ENCODE measurements at places on chromosomes 3 and 15.

DNA sequence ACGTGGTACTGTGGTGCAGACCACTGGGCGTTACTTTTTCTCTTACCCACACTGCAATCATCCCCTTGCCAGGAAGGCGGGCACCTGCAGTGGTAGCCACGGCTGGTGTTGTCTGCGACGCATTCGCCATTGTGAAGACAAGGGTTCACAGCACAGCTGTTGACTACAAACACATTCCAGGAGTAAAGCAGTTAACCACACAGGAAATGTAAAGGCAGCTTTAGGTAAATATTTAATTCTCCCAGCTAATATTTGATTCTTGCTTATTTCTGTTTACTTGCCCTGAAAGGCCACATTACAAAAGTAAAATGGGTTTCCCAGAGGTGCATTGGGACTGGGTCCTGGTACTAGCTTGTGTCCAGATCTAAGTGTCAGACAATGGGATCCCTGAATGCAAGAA lies 45.4 kb downstream of the HEG1 start:
- no peak for DNase-seq

DNA sequence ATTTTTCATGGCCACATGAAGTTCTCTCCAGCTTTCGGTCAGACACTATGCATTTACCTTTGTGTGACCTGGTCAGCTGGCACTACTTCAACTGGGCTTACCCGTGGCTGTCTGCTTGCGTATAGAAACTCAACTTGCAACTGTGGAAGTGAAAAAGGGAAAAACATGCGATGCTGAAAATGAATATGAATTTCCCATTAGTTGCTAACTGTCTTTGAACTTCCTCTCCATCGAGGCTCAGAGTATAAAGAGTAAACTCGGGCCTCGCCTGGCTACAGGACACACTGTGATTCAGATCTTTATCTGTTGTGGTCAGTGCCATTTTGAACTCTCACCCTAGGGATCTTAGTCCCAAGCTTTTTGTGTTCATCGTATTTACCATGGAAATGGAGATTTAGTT lies 26.8 kb downstream of the NFKBIZ start:
- DNase-seq, result no peak

DNA sequence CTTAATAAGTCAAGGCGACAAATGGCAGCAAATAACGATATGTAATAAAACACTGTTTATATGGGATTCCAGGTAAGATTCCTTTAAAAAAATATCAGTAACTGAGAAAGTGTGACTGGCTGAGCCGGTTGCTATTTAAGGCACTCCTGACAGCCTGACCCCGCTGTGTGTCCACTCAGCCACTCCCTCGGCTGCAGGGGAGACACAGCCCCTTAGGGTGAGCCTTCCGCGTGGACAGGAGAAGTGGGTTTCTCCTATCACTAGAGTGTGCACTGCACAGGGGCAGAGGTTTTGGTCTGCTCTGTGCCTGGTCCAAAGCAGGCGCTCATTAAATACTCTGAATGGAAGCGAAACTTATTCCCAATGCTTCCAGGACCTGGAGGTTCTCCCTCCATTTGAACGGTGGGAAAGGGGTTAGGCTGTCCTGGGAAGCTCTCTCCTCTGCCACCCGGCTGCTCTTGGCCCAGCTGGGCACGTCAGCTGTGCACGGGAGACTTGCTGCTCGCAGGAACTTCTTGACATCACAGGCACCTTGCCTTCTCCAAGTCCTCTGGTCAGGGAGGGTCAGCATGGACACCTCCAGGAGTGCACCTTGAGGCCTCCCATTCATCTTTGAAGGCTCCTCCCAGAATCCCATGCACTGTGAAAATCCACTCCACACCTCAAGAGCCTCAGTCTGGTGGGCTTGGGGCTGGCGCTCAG lies 43.3 kb upstream of the SLCO2A1 start:
- DNase-seq, result no peak

DNA sequence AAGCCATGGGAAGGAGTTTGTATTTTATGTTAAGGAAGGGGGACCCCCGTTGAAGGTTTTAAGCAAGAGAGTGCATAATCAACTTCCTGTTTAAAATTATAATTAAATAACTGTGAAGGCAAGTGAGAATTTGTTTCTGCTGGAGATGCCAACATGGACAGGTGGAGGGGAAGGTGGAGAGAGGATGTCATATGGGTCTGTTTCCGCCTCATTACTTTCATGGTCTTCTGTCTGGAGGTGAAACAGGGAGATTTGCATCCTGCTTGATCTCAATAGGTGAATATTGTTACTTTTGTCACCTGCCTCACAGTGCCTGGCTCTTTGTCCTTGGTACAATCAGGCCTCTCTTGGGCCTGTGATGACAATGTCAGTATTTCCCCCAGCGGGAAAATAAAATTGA lies 300.6 kb upstream of the LMCD1 start:
- no peak for DNase-seq

DNA sequence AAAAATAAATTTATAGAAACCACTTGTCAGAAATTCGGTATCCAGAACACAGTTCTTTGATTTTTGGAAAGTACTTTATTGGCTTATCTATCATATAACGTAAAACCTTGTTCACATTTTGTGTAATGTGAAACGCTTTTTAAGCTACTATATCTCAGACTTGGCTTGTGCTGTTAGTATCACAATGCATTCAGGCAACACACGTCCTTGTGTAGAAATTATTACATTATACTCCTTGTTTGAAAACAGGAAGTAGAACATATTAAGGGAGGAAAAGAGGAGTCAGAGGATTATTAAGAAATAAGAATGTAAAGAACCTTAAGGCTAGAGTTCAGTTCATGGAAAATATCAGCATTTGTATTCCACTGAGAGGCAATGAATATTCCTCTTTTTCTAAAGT lies 1.6 kb downstream of the DNAJC13 start:
- DNase-seq, result no peak

DNA sequence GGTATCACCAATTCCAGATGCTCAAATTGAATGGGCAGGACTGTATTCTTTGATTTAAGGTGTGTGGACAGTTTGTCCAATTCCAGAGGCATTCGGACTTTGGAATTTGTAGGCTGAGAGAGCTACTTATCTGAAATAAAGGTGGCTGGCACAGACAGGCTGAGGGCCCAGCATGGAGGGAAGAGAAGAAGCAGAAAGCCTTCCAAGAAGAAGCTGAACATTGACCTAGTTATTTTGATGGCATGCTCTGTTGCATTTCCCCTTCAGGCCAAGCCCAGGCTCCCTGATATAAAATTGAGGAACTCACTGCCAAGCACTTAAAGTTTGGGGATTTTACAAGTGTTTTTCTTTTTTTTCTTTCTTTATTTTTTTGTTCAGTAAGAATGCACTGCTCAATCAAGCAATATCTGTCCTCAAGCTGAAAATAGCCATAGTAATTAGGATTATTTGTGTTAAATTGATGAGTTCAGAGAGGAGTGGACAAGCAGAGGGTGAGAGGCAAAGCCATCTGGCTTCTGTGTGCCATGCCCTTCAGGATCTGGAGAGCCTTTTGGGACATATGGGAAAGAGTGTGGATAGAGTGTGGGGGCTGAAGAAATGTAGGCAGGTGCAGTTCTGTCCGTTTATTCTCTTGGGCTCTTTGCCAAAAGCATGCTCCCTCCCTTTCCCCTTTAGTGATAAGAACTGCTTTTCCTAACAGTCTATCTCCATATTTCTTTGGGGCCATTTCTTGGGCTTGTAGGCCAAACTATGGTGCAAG lies 148.9 kb downstream of the OXSM start:
- no peak for DNase-seq

GRCh38 chr15:38562278-38562677 lies 2.3 kb downstream of the RASGRP1 start:
- DNase-seq, result no peak

- no peak for DNase-seq
Observed at GRCh38 chr3:25442486-25442885, 14.4 kb downstream of the RARB start.

DNA sequence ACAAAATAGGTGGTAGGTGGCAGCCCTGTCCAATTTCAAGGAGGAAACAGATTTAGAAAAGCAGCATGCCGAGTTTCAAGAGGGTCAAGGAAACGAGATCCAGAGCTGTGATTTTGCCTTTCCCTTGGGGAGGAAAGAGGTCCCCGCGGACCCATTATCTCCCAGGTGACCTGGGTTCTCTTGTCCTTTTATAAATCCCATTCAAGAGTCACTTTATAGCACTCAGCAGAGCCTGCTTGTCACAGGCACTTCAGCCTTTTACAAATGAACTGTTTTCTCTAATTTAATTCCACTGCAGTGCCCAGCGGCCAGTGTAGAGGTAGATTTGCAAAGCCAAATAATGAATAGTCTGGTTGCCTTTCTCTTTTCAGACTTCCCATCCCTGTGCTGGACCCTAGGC lies 99.9 kb downstream of the CD47 start:
- DNase-seq, result no peak

- no peak for DNase-seq
Observed at GRCh38 chr3:38524141-38524739, 28.1 kb downstream of the EXOG start.

GRCh38 chr3:187336322-187336721 lies 31.9 kb upstream of the RTP4 start:
- DNase-seq, result no peak

DNA sequence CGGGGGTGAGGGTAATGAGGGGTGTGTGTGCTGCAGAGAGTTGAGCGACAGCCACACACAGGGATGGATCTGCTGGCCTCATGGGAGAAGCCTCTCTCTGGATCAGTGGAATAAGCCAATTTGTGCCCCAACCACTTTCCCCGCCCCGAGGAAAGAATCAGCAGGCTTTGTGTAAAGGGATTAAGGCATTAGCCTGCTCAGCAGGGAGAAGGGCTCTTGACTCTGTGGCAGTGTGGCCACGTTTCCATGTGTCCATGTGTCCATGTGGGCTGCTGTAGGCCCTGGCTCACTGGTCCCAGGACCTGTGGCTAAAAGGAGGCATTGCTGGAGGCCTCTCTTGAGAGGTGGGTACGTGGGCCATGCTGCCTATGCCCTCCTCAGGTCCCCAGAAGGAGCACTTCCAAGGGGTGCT lies 104.7 kb downstream of the HMG20A start:
- DNase-seq, result no peak

GRCh38 chr3:156489462-156489911 lies 65.4 kb downstream of the SSR3 start:
- peak; percentile 9 for DNase-seq

DNA sequence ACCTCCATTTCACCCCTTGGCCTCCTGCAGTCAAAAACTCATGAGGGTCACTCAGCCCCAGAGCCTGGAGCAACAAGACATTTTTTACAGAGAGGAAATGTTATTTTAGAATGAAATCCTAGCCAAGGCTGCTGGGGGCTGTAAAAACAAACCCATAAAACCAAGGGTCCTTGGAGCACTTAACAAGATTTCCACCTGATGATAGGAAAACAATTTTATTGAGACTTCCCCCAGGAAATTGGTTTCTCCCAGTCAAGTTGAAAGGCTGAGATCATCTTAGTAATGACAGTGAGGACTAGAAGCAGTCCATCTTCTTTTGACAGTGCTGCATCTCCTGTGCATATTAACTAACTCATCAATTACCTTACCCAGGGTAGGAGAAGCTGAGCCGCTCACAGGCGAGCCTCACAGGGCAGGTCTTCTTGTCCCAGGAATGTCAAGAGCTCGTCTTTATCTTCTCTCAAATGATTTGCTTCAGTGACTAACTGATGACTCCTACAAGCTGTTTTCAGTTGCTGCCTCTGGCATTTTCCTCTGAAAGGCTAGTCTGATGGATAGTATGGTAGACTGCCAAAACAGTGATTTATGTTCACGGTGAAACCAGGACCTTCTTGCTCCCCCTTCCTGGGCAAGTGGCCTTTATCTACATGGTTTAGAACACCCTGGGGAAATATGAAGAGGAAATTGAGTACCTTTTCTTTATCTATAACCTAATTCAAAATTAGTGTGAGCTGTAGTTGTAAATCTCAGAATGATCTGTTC lies 34.6 kb upstream of the AEN start:
- peak; percentile 58 for DNase-seq

DNA sequence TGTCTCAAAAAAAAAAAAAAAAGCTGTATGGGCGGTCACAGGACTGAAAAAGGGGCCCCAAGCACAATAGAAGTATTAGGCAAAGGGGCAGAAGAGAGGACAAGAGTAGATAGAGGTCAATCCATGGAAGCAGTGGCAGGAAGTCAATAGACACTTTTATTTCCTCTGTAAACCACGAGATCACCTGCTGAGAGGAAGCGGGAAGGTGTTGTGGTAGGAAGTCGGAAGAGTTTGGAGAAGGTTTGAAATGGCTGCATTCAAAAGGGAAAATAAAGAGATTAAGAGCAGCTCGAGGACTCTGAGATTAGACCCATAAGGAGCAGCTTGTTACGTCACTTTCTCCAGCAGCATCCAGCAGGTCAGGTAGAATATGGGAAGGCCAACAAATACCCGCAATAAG lies 14.2 kb upstream of the ZNF148 start:
- DNase-seq, result no peak

GRCh38 chr3:13860001-13860400 lies 19.9 kb downstream of the WNT7A start:
- peak; percentile 21 for DNase-seq
